ENCODE measurements at places on chromosomes 12 and 14.

GRCh38 chr14:93045965-93046704, 69.6 kb downstream of the ITPK1 start:
- no peak for DNase-seq

DNA sequence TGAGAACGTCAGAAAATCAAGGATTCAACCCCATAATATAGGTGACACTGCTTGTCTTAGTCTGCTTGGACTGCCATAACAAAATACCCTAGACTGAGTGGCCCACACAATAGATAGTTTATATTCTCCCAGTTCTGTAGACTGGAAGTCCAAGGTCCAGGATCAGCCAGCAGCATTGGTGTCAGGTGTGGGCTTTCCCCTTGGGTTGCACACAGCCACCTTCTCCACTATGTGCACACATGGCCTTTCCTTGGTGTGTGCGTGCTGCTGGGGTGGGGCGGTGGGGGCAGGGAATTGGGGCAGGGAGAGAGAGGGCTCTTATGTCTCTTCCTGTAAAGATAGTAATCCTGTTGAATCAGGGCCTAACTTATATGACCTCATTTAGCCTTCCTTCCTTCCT, 106.4 kb downstream of the SLC25A47 start:
- no peak for DNase-seq

DNA sequence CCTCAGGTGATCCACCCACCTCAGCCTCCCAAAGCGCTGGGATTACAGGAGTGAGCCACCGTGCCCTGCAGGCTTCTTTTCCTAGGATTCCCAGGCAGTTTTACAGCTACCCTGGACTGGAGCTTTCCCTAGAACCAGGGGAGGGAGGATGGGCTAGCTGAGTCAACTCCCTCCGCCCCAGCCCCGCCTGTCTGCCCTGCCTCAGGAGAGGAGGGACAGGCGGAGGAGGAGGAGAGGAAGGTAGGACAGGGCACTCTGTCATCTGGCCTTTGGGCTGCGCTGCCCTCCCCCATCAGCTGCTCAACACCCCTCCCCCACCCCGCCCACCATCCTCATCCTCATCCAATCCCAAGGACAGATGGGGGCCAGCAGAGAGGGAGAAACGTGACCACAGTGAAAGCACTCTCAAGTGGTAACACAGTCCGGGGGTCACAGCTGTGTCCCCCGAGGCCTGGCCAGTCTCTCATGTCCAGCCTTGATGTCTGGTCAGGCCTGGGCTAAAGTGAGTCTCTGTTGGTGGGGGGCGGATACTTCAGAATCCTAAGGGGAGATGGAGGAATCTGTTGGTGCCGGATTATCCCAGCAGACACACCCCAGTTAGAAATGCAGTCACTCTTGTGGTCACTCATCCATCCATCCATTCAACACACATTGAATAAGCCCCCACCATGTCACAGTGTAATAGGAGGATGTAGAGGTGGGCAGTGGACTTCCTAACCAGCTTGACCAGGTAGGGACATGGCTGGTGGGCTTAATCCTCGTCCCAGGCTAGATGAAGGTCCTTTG, 12.3 kb downstream of the FIGNL2 start:
- DNase-seq = no peak

- no peak for DNase-seq
Measured at GRCh38 chr12:59646636-59647035, 50.8 kb downstream of the SLC16A7 start.

- DNase-seq = no peak
Measured at GRCh38 chr14:65483647-65484046, 71.1 kb downstream of the FUT8 start.

GRCh38 chr12:53424626-53425514, 1.2 kb downstream of the AMHR2 start:
- no peak for DNase-seq

DNA sequence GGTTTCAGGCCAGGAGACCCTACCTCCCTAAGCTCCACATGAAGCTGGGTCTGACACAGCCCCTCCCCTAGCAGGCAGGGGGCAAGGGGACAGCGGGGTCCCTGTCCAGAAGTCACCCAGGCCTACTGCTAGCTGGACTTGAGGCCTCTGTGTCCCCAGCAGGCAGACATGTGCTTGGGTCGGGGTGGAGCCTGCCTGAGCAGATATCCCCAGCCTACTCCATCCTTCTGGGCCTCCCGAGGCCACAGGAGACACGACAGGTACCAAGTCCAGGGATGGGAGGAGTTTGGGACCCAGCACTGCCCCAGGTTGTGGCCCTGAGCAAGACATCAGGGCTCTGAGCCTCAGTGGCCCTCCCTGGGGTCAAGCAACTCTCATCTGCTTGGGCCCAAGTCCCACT, 105.2 kb upstream of the EIF5 start:
- DNase-seq = no peak

DNA sequence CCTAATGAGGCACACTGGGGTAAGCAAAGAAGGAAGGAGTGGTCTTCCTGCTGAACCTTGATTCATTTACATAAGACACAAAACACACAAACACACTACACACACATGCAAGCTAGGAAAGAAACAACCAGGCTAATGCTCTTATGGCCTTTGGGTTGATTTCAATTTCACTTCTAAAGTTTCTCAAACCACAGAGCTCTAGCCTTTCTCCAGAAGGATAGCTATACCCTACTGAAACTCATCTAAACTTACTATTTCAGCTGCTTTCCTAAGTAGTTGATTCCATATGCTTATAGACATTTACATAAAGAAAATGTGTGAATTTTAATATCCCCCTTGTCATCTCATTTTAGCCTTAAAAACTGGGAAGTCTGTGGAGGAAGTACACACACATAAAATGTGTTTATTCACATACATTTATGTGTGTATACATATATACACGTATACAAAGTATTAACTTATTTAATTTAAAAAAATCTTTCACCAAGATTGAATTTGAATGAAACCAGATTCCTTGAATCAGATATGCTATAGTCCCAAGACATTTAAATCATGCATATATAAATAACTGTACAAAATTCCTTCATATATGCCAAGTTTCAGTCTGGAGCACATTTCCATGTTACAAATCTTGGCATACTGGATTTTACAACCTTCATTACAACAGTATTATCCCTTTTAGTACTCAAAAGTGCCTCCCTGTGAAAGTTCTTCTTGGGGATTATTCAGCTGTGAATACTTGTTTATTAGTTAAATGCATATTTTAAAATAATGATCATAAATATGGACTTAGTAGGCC, 231.8 kb upstream of the NPAS3 start:
- DNase-seq = no peak

GRCh38 chr12:8639936-8640335, 22.7 kb downstream of the MFAP5 start:
- DNase-seq = no peak

GRCh38 chr12:76274420-76275083, 73.7 kb downstream of the BBS10 start:
- DNase-seq = no peak

DNA sequence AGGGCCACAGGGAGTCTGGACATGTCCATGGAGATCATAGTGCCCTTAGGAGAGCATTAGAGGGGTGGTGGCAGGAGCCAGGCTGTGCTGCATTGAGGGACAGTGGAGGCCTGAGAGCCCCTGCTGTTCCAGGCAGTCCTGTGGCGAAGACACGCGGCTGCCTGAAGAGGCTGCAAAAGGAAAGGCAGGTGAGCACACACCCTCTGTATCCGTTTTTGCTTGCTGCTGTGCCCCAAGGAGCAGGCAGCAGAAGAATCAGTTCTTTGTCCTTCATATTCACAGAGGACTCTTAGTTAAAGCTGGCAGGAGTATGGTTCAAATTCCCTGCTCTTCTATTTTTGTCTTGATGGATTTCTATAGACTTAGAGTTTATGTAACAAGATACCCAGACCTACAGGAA, 4.5 kb downstream of the SLC35E3 start:
- DNase-seq = no peak

DNA sequence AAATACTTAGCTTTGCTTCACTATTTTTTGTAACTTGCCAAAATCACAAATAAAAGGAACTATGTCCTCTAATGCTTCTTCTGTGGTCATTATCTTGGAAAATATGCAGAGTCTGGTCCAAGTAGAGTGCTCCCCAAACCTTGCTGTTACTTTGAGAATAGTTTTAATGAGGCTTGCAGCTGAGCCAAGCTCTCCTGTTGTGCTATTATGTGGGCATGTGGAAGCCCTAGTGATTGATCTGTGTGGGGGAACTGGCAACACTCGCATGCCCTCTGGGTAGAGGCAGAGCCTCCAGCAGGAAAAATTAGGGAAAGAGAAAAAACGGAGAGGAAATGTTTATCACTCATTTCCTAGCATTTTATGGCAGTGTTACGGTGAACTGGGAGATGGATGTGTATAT, 473.1 kb downstream of the EGLN3 start:
- no peak for DNase-seq

- no peak for DNase-seq
Measured at GRCh38 chr14:90546767-90547166, 149.9 kb downstream of the CALM1 start.

- DNase-seq = no peak
Measured at GRCh38 chr12:121668750-121669520, 519 bp downstream of the MORN3 start.

DNA sequence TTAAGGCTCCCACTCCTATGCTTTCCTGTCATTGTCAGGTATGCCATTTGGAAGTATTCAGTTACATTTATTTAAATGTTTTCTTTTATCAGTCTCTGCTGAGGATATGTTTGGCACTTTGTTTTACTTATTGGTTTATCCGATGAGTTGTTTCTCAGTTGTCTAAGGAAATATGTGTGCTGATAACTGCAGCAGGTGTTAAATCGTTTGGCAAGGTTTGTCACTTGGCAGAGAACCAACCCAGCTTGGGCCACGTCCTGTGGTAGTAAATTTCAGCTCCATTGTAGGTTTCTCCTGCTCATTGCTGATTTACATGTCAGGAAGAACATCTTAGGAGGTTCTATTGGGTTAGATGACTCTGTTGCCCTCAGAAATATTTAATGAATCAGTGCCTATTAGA, 22.0 kb upstream of the MGST1 start:
- DNase-seq = no peak

- no peak for DNase-seq
Measured at GRCh38 chr12:66538970-66539369, 139.9 kb downstream of the GRIP1 start.

GRCh38 chr12:12705838-12706520, 10.0 kb upstream of the GPR19 start:
- DNase-seq = no peak

- DNase-seq = no peak
Measured at GRCh38 chr14:68203871-68204270, 384.3 kb downstream of the RAD51B start.

- DNase-seq = no peak
Measured at GRCh38 chr12:107749083-107749482, 11.9 kb downstream of the PRDM4 start.
